ENCODE measurements at places on chromosomes 7 and 10. TPM values are rescaled to one million over a fixed set of nuclear protein-coding genes. Genes with fewer than 3 reads are reported as not detected.

DNA sequence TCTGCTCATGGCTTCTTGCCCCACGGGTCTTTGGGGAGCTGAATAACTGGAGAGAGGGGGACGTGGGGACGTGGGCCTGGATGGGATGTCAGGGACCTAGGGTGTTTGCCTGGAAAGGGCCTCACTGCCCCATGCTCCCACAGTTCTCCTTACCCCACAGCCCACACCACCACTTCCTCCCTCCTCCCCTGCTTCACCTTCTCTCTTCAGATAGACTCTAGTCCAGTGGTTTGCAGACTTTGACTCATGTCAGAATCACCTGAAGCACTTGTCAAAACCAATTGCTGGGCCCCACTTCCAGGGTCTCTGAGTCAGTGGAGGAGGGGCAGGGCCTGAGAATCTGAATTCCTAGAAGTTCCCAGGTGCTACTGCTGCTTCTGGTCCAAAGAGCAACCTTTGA is 327.4 kb downstream of the RPS24 start:
- peak; percentile 14 for DNase-seq

Gene SYNPO2L
- not detected for total RNA-seq

- no peak for DNase-seq
These were observed 18.0 kb downstream of the SLC25A13 start for GRCh38 chr7:96303686-96304443.

Gene SLC13A1
- total RNA-seq = not detected

Gene ATP5F1C
- total RNA-seq = 287 TPM

Gene IKZF1
- 213 TPM for total RNA-seq
